Ecto neural progenitor cell (in vitro differentiated cells): ENCODE measurements at places on chromosomes 2 and 18.

DNA sequence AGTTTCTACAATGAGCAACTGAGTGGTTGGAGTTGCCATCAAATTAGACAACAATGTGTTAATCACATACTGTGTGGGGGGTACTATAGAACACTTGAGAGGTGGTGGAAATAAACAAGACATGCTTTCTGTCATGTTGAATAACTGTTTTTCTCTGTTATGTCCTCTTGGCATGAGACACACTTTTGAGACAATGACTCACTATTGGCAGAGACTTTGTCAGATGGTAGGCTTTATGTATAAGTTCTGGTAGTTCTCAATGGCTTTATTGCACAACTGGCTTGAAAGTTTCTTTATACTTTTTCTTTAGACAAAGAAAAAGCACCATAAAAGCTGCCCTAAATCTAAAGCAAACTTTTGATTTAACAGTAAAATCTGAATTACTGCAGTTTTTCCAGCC is 578.7 kb downstream of the ADCYAP1 start:
- no peak for DNase-seq

DNA sequence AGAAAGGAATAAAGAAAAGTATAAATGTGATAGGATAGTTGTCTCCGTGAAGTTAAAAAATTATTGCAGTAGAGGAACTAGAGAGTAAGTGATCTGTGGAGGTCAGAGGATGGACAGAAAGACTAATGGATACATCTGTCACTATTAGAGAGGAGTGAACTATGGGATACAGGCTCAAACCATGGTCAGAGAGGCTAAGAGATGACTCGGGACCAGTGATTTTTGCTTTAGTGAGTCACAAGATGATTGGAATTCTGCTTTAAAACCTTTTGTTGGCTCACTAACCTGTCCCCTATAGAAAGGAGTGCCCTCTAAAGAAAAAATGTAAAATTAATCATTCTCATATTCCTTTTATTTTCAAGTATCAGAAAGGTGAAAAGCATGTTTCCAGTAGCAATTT is 30.3 kb downstream of the ALMS1 start:
- DNase-seq, result no peak

GRCh38 chr2:10700078-10700803 is 10.5 kb upstream of the NOL10 start:
- DNase-seq, result no peak

GRCh38 chr2:241859436-241860183 is 916 bp upstream of the PDCD1 start:
- no peak for DNase-seq

GRCh38 chr18:8431036-8431435 is 178.2 kb upstream of the RAB12 start:
- DNase-seq, result no peak
